ENCODE measurements at places on chromosomes 3 and 15.

DNA sequence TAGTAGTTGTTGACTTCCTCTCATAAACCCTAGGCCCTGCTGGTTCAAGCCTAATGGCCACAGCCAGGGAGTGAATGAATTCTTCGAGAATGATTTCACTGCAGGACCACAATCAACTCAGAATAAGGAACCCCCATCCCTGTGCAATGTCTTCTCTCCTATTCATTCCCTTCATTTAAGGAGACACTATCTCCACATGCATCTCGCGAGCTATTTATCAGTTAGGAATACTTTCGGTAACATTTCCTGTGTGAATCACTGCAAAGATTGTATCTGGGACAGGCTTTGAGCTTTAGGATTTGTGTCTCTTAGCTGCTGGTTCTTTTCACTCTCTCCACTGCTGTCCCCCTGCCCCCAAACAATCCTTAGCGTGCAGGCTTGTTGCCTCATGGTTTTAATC lies 94.4 kb downstream of the MYLK start:
- DNase-seq, result peak; percentile 96

- no peak for DNase-seq
Observed at GRCh38 chr3:53616971-53617892, 122.8 kb downstream of the CACNA1D start.

DNA sequence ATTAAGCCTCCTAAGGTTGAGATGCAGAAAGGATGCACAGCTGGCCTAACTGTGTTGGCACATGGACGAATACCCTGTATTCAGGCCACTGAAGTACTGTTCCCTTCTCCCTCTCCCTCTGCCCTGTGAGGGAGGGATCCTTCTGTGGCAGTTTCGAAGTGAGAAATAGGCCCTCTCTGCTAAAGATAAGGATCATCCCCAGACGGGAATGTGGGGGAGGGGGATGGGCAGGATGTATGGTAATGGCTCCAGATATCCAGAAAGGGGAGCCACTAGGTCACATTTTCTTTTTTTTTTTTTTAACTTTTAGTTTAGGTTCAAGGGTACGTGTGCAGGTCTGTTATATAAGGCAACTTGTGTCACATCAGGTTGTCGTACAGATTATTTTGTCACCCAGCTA lies 463.1 kb downstream of the TBL1XR1 start:
- DNase-seq, result no peak

GRCh38 chr3:10857235-10857634 lies 41.2 kb downstream of the SLC6A11 start:
- no peak for DNase-seq

- DNase-seq, result no peak
Observed at GRCh38 chr3:45455040-45455439, 66.7 kb downstream of the LARS2 start.

GRCh38 chr3:88195951-88196434 lies 46.2 kb downstream of the C3orf38 start:
- peak; percentile 12 for DNase-seq

DNA sequence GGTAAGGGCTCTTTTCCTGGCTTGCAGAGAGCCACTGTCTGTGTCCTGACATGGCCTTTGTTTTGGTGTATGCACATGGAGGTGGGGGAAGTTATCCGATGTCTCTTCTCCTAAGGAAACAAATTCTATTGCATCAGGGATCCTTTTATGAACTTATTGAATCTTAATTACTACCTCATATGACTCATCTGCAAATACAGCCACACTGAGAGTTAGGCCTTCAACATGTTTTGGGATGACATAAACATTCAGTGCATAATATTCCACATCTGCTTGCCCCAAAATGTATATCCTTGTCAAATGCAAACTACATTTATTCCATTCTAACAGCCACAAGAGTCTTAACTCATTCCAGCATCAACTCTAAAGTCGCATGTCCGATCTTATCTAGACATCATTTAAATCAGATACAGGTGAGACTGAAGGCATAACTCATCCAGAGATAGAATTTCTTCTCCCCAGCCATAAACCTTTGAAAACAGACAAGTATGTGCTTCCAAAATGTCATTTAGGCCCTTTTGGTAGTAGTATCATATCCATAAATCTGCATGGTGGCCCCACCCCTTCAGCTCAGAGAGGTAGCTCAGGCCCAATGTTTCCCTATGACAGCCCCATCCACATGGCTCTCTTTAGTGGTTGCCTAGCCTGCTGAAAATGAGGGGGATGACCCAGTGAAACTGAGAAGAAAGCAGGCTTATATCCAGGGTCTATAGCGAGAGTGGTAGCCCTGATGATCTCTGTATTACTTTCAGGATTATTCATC lies 289.5 kb upstream of the ALCAM start:
- DNase-seq, result no peak

DNA sequence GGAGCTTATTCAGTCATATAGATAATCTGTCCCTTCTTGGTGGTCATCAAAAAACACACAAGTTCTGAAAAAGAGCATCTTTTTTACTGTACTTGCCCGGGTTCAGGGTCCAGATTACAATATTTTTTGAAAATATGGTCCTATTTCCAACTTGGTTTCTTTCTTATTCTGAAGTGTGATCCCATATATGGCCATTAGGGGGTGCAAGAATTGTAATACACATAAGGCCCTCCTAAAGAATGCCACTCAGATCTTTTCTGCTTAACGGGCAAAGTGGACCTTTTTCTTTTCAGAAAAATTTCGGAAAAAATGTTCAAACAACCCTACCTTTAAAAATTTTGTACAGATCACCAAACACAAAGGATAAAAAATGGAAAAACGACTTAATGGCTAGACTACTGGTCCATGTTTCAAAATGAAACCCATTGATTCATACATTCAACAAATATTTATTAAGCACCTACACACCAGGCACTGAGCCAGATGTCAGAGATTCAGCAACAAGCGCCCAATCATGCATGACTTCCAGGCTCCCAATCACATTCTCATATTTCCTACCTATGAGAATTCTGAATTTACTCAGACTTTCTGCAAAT lies 102.0 kb upstream of the MYRIP start:
- peak; percentile 39 for DNase-seq

DNA sequence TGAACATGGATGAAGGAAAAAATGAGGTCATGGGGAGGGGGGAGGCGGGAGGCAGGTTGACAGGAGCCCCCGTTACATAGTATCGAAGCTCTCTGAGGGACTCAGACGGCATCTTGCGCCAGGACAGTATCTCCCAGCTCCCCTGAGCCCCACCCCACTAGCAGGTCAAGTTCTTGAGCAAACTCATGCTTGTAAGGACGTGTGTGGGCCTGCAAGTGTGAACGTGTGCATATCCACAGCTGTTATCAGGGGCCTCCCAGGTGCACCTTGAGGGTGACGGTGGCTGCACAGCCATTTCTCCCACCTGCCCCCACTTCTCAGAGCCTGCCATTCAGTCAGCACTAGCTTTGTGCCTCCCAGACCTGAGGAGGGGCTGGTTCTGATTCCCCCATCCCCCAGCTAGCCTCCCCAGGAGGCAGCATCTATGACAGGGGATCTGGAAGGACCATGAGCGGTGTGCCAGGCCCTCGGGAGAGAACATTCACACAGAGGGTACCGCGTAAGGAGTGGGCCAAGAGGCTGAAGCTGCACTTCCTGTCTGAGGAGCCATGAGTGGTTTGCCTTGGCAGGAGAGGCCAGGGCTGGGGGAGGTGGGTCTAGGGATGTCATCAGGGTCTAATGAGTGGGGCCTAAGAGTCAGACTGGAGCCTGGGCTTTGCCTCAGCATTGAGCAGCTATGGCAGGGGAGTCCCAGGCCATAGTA lies 2.9 kb downstream of the SEMA3F start:
- no peak for DNase-seq

- no peak for DNase-seq
Observed at GRCh38 chr3:13851997-13852637, 27.8 kb downstream of the WNT7A start.

DNA sequence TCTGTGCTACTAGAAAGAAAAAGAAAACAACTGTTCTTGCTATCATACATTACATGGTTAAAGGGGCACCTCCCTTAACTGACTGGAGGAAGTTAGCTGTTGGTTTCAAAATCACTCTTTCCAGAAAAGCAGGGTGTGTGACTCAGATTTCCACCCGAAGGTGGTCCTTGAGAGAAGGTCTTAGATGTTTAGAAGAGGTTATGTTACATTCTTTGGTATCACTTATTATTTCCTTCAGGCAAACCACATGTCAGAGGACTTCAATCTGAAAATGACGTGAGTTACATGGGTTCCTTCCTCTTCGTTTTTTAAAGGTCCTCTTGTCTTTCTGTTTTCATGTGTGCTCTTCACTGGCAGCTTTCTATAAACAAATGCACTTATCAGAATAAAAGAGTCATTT lies 307.9 kb upstream of the CBLB start:
- DNase-seq, result peak; percentile 42

DNA sequence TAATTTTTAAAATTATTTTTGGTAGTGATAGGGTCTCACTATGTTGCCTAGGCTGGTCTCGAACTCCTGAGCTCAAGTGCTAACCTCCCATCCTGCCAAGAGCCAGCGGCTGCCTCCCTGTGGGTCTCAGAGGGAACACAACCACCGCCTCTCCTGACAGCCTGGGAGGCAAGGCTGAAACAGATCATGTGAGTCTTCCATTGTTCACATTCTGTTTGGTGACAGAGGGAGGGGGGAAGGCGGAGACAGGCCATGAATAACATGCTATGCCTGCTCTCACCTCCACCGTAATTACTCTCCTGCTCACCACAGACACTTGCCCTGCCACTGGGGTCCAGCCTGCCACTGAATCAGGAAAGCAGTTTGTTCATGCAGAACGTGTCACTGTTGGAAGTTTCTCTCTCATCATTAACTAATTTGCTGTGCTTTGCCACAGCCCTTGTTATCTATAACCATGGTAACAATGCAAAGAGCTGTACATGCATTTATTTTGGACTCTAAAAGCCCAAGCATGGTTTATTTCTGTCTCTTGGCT lies 78.4 kb upstream of the RASGRF1 start:
- DNase-seq, result no peak

DNA sequence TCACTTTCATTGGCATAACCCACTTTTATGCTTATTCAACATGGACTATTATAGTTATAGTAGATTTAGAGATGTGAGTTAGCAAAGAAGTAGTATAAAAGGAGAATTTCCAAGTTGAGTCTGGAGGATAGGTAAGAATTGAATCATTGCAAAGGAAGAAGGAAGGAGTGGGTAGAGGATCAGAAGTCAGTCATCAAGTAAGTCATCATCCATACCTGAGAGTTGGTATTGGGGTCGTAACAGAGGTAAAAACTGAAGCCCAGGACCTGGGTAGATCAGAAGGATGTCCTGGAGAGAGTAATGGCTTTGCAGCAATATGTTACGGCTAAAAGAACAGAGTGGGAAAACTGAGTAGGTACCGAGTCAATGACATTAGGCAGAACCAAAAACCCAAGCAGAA lies 265.7 kb downstream of the SUCLG2 start:
- DNase-seq, result no peak

DNA sequence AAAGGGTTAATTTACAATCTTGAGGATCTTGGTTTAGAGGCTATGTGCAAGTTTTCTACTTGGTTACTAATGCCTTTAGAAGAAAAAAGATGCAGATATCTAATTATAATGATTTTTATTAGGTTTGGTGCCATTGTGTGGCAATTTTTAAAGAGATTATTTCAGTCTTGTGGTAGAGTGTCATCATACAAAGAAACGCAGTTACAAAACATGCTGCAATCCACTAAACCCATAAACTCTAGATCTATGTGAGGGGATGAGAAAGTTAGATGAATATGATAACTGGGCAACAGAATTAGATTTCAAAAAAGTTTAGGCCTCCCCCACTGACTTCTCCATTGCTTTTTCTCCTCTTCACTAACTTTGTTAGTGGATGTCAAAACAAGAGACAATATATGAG lies 106.0 kb downstream of the ARPP21 start:
- DNase-seq, result no peak

DNA sequence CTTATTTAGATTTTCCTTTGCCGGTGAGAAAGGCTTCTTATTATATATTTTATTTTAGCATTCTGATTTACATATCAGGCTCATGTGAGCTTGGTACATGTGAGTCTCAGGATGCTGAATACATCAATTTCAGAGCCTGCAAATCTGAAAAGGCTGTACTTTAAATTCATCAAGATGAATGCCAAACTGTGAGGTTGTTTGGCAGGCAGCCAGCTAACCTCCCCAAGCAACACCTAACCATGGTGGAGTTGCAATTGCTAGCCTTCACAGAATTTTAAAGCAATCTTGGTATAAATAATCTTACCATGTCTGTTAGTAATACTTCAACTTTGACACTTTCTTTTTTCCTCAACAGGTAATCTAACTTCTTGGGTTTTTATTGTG lies 252.5 kb downstream of the CDIN1 start:
- no peak for DNase-seq

DNA sequence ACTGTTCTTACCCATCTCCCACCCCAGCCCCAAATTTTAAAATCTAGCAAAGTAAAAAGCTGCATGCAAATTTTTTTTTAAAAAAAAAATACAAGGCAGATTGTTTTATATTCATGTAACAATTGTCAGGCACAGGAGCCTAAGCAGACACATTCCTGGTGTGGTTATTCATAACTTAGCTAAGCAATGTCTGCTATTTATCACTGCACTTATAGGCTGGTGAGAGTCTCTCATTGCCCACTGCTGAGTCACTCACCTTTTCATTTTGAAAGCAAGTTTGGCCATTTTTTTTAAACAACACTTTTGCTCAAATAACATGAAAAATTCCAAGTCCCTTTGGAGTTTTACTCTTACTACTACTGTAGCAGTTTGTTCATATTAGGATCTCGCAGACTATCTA lies 413.9 kb downstream of the RBMS3 start:
- peak; percentile 94 for DNase-seq

Measured in fibroblast of villous mesenchyme (primary cell).